Stimulated activated CD8-positive, alpha-beta memory T cell treated with anti-CD3 and anti-CD28 coated beads, Interleukin-15, amount 100 ng/mL, for 1 hour (primary cell): ENCODE measurements at places on chromosomes 1 and 21.

DNA sequence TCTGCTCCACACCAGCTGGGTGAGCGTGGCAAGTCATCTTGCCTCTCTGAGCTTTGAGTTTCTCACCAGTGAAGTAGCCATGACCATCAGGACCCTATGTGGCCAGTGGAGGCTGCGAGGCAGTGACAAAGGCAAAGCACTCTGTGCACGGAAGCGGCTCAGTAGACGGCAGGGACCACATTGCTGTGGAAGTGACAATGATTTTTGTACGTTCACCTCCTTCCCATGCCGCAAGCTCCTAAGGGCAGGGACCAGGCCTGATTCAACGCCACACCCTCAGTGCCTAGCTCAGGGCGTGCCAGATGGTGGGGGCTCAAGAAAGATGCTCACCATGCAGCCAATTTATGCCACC lies 210.5 kb downstream of the MATN1 start:
- no peak for DNase-seq

GRCh38 chr1:9038338-9038650 lies 12.1 kb upstream of the SLC2A7 start:
- DNase-seq, result no peak

- no peak for DNase-seq
Measured at GRCh38 chr1:66217021-66217420, 316.9 kb upstream of the SGIP1 start.

DNA sequence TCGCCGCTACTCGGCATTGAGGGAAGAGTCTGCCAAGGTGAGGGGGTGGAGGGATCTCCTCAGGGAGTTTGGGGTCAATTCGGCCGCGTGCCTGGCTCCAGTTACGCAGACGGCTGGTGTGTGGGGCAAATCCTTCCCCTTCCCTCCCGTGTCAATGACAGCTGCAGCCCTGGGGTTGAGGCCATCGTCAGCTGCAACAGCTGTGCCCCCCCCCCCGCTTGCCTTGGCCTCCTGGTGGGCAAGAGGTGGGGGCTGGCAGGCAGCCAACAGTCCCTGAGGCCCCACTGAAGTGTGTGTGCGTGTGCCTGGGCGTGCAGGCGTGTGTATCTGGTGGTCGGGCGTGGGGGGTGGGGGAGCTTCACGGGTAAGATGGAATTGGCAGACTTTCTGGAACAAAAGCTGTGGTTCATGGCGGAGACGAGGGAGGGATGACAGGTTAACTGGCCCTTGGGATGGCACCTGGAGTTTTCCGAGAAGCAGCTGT lies 25.6 kb downstream of the PPFIA4 start:
- no peak for DNase-seq

DNA sequence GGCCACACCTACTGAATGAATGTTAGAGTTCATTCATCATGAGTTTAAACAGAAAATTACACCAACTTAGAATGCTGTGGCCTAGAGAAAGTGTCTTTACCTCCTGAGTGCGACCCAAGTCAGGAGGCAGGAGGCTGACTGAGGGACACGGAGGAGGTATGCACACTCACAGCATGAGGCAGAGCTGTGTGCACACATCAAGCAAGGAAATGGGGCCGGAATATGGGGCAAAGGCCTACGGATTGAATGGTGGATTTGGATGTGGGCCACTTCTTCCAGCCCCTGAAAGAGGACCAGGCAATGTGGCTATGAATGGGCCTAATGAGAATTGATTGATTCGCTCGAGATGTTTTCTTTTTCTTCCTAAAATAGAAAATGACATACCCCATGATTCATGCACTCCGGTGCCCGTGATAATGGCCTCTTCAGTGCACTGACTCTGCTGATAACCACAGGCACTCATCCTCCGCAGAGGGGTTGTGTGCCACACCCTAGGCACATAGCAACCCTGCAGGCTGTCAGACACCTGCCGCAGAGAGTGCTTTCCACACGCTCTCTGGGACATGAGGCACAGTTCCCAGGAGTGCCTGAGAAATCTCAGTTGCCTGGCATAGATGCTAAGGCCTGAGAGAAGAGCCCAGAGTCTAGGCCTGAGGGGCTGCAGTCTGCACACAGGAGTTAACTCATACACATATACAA lies 155.5 kb downstream of the GLUL start:
- DNase-seq, result no peak

DNA sequence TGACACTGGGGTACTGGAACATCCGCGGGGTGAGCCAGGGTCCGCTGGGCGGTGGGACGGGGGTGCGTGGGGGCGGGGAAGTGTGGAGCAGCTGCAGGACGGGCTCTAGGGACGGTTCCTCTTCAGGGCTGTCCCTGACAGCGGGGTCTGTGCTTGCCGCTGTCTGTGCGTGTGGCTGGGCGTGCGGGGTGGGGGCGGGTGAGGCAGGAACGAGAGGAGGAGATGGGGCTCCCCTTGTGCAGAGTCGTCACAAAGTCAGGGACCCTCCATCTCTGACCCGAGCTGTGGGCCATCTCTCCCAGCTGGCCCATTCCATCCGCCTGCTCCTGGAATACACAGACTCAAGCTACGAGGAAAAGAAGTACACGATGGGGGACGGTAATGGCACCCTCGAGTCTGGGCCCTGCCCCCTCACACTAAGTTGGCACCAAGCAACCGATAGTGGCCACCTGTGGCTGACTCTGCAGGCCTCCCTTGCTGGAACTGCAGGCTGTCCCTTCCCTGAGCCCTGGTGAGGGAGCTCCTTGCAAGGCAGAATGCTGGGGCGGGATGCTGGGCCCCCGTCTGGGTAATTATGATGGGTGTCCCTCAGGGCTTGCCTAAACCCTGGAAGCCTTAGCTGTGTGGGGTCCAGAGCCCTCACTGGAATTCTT lies 392 bp downstream of the GSTM2 start:
- no peak for DNase-seq

- DNase-seq, result no peak
Measured at GRCh38 chr1:149916193-149916897, 1.3 kb downstream of the SV2A start.

- DNase-seq, result no peak
Measured at GRCh38 chr1:176800978-176801513, 338.1 kb downstream of the PAPPA2 start.

DNA sequence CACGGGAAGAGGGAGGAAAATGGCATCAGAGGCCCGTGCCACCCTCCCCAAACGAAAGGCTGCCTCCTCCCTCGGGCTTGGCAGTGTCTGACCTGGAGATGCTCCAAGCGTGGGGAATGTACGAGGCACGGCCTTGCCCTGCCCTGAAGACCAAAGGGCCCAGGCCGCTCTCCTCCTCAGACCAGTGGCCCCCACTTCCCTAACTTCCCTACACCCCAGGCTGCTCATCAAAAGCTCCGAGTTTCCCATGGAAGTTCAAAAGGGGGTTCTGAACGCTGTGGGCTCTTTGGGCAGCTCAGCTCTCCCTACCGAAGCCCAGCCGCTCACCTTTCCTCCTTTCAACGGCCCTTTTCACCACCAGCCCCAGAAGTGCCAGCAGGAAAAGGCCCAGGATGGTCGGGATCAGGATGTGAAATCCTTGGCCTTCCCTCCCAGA lies 11.8 kb downstream of the FCMR start:
- DNase-seq, result no peak

DNA sequence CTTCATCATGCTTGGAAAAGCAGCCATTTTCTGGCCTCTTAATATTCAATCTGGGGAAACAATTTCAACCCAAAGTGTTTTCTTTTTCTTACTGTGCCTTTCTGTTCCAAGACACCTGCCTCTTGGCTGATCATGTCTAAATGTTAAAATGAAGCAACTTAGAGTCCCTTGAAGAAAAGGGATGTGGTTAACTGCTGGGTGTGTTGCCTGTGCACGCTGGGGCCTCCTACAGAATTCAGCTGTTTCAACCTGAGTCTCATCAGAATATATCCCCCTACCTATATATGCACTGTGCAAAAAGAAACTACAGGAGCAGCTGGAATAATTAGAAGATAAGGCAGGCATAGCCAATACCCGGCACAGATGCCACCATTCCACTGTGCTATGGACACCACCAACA lies 222.0 kb downstream of the OMA1 start:
- DNase-seq, result no peak

DNA sequence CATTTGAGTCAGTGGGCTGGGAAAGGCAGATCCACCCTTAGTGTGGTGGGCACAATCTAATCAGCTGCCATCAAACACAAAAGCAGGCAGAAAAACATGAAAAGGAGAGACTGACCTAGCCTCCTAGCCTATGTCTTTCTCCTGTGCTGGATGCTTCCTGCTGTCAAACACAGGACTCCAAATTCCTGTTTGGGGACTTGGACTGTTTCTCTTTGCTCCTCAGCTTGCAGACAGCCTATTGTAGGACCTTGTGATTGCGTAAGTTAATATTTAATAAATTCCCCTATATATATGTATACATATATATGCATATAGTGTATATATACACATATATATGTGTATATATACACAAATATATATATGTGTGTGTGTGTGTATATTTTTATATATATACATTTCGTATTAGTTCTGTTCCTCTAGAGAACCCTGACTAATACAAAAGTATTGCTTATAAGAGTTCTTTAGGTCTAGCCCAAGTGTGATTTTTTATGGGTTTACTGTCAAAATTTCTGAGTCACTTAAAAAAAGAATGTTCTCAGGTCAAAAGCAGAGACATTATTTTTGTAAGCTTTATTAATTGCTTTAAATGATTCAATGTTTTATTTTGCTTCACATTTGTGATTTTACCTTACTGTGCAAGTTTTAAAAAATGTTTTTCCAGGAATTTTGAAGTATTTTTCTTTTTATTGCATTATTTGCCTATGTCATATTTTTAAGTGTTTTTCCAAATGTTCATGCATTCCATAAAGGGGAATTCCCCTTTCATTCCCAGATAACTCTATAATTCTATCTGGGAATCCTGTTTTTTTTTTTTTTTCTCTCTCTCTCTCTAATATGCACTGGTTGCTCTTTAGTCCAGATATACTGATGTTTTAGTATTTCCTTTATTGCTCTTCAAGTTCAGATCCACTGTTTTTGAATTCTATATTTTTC lies 92.1 kb upstream of the ADAMTS5 start:
- DNase-seq, result no peak

DNA sequence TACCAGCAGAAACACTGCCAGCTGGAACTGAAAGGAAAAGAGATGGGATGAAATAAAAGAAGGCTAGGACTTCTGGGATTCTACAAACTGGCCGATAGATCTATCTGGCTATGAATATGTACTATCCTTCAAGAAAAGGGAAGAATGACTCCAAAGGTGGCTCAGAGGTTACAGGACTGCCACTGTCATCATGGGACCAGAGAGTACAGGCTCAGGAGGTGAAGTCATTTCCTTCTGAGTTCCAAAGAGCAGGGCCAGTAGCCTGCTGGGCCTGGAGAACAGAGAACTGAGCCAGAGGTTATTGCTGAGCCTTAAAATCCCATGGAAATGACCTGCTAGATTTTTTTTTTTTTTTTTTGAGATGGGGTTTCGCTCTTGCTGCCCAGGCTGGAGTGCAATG lies 27.6 kb downstream of the ZNF496 start:
- DNase-seq, result no peak

DNA sequence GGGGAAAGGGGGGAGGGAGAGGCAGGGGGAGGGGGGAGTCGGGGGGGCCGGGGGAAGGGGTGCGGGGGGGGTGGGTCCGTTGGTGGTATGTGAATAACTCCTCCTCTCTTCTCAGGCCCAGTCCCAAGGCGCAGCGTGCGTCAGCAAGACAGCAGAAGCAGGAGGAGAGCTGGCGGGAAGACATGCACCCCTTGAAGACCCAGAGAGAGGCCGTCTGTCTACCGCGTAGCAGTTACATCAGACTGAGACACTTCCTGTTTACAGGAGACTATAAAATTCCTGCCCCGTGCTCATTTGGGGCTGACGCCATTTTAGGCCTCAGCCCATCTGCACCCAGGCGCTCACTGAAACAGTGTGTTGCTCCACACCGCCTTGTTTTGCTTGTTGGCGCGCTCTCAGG lies 55.3 kb downstream of the SETD4 start:
- DNase-seq, result no peak

DNA sequence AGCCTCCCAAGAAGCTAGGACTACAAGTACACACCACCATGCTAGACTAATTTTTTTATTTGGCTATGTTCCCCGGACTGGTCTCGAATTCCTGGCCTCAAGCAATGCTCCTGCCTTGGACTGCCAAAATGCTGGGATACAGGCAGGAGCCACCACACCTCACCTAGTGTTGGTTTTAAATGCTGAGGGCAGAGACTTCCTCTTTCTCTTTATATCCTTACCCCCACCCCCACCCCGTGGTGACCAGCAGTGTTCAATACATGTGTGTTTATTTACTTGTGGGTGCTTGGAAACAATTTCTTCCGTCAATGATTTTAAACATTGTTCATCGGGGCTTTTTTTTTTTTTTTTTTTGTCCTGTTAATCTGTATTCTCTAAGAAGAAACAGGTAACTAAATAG lies 158.9 kb downstream of the ZBTB18 start:
- DNase-seq, result no peak

DNA sequence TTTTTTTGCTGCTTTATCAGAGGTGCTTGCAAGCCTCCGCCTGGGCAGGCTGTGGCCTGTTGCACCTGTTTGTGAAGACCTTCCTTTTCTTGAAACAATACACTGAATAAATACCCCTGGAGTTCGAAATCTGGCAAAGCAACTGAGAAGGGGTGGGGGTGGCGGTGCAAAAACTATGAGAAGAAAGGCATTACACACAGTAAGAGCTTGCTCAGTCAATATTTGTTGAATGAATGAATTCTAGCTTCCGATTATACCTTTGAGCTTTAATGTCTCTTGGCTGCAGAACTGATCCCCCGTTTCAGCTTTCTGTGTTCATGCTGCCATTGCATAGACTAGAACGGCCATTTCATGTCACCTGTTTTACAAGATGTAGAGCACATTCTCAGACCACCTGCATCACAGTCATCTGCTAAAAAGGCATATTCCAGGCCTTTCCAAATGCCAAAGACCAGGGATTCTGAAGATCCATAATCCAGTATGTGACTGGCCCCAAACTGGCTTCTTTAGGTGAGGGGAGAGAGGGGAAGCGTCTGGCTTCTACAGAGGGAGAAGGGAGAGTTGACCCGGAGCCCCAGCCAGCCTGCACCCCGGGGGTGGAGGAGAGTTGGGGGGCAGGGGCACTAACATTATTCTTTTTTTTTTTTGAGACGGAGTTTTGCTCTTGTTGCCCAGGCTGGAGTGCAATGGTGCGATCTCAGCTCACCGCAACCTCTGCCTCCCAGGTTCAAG lies 111.5 kb downstream of the ETS2 start:
- DNase-seq, result no peak

GRCh38 chr1:116092752-116093489 lies 18.3 kb upstream of the MAB21L3 start:
- DNase-seq, result no peak

DNA sequence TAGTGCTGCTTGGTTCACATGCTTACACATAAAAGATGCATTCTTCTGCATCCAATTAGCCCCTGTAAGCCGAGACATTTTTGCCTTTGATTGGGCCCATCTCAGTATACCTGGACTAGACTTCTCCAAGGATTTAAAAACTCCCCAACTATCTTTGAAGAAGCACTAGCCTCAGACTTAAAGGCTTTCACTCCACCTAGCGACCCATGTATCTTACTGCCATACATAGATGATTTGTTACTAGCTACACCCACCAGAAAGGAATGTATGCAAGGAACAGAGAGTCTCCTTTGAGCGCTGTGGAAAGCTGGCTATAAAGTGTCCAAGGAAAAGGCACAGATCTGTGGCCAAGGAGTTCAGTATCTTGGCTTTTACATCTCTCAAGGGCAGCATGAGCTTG lies 91.7 kb downstream of the LIPI start:
- no peak for DNase-seq
